ENCODE measurements at places on chromosomes 16 and 17.

DNA sequence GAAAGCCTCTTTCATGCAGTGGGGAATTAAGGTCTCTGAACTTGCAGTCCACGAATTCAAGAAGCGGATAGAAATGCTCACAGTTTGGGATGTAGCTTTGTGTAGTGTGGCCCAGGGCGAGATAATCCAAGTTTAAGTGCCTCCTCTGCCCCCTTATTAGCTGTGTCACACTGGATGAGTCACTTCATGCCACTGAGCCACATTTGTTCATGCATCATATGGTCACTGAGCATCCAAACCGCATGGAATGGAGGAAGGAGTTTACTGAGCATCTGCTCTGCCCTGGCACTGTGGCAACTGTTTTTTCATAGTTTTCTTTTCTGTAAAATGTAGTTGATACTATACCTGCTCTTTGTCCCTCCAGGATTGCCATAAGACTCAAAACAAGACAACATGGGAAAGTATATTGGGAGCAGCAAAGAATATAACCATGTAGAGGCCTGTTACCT lies 15.1 kb upstream of the DHX8 start:
- no peak for DNase-seq

- DNase-seq: no peak
These were observed 52.7 kb upstream of the LHX1 start for GRCh38 chr17:36884495-36885152.

DNA sequence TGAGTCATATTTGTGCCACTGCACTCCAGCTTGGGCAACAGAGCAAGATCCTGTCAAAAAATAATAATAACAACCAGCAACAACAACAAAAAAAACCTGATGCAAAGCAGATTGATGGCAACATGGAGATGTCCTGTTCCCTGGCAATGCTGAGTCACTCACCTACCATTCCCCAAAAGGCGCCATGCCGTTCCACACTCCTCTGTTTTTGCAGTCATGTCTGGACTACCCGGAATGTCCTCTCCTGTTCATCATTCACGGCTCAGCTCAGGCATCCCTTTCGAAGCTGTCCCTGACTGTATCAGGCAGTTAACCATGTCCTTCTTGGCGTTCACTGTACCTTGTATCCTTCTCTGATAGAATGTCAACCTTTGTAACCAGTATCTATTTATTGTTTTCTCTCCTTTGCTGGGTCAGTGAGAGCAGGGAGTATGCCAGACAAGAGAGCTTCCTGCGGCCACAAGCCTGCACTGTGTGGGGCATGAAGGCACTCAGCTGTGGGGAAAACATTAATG lies 147.7 kb downstream of the ABCC12 start:
- DNase-seq: no peak

DNA sequence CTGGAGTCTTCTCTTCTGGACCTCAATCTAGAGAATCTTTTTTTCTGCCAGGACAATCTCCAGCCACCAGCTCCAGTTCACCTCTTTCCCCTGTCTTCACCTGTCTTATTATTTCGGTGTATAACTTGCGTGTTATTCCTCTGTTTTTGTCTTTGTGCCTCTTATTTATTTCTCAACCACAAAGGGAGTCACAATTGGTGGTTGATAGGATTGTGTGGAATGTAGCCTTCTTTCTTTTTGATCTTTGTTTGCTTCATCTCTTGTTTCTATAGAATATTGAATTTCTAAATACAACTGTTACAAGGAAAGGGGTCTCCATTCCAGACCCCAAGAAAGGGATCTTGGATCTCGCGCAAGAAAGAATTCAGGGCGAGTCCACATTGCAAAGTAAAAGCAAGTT lies 35.9 kb upstream of the HAS3 start:
- no peak for DNase-seq

DNA sequence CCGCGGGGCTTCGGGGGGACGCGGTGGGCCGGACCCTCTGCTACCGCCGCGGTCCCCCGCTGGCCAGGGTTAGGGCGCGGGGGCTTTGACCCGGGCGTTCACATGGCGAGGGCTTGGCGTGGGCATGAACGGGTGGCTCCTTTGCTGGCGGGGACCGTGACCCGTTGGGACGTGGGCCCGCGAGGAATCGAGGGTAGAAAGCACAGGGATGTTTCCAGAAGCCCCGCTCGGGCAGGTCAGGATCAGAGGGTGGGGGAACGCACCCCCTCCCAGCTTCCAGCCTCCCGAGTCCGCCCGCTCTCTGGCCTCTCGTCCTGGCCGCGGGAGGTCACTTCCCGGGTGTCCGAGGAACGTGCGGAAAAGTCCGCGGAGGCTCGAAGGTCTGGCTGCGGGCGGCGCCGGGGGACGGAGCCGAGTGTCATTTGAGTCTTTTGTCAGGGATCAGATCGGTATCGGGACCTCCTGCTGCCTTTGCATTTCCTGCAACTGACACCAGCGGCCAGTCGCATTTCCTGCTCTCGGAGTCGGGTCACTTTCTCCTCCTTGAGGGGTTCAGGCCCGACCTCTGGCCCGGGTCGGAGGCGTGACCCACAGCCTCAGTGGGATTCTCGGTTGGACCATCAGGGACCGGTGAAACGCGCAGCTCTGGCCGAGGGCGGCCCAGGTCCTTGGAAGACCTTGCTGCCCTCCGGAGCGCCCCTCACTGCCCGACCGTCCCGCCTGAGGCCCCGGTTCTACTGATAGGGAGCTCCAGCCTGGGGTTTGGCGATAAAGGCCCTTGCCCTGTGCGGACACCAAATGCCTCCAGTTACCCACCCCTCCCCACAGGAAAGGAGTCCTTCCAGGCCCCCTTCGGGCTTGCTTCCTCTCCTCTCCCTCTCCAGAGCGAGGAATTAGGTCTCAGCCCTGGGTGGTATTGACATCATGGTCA lies 702 bp upstream of the WNT3 start:
- no peak for DNase-seq

DNA sequence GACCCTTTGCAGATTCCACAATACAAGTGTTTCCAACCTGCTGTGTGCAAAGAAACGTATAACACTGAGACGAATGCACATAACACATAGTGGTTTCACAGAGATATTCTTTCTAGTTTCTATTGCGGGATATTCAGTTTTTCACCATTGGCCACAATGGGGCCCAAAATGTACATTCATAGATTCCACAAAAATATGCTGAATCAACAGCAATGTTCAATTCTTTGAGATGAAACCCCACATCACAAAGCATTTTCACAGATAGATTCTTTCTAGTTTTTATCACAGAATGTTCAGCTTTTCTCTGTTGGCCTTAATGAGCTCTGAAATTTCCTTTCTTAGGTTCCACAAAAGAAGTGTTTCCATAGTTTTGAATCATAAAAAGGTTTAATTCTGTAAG lies 2472.3 kb downstream of the TP53TG3F start:
- DNase-seq: no peak

DNA sequence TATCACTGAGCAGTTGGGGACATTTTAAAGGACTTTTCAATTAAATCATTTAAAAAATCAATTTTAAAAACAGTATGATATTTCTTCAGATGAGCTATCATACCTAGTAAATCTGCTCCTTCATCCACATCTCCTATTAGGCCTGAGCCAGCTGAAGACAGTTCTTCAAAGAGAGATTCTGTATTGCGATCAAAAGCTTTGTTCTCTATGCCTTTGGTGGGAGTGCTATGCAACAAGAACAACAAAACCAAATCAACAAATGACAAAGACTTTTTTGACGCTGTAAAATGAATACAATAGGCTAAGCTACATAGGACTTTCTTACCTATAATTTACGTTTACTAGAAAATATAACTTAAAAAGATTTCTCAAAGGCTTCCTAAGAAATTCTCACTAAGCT lies 106.5 kb downstream of the SPAG9 start:
- DNase-seq: no peak

GRCh38 chr17:76548378-76549214 lies 8.8 kb downstream of the PRCD start:
- no peak for DNase-seq

Data from SHP77 treated with DMSO at 0.1 percent for 48 hours (cell line).